ENCODE measurements at places on chromosomes 7 and 10.

DNA sequence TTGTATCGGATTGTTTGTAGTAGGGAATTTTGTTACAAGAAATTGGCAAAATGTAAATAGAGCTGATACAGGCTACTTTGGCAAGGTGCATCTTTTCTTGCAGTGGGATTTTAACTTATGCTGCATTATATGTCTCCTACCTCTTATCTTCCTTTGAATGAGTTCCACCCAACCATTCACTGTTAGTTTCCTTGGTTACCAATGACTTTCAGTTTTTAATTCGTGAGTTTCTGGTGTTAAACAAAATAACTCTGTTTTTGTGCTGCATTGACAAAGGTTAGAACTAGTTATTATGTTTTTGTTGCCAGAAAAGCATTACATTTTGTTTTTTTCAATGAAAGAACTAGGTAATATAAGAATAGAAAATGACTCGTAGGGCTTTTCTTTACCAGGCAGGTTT, 327.2 kb downstream of the LHFPL3 start:
- DNase-seq: no peak

- no peak for DNase-seq
Measured at GRCh38 chr7:117895276-117895675, 22.0 kb upstream of the CTTNBP2 start.

GRCh38 chr7:48875045-48875916, 49.1 kb upstream of the CDC14C start:
- no peak for DNase-seq

DNA sequence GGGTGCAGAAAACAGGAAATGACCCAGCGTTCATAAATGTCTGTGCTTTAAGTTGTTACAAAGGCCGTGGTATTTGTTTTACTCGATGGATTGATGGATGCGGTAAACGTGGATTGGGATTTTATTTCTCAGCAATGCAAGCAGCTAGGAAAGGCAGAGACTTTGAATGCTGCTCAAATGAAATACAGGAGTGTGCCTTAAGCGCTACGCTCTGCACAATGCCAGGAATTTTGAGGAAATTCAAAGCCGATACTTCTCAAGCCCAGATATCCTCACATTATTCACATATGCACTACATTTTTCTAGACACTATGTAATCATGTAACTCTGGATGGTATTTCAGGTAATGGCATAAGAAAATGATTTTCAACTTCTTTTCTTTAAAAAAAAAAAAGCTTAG, 514.3 kb upstream of the ADARB2 start:
- DNase-seq: no peak

- no peak for DNase-seq
Measured at GRCh38 chr10:121448766-121449421, 149.3 kb downstream of the FGFR2 start.

DNA sequence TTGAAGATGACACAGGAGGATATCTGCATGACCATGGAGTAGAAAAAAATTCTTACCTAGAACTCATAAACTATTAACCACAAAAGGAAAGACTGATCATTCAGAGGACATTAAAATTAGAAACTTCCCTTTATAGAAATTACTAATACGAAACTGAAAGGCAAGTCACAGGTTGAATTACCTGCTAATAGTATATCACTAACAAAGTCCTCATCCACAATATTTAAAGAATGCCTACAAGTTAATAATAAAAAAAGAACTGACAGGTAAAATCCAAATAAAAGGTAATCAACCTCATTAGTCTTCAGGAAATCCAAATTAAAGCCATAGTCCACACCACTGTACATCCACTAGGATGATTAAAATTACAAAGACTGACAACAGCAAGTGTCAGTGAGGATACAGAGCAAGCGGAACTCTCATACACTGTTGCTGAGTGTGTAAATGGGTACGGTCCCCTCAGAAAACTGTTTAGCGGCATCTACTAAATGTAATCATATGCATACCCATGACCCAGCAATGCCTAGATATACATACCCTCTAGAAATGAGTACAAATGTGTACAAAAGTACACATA, 71.2 kb downstream of the ARHGAP21 start:
- DNase-seq: no peak

DNA sequence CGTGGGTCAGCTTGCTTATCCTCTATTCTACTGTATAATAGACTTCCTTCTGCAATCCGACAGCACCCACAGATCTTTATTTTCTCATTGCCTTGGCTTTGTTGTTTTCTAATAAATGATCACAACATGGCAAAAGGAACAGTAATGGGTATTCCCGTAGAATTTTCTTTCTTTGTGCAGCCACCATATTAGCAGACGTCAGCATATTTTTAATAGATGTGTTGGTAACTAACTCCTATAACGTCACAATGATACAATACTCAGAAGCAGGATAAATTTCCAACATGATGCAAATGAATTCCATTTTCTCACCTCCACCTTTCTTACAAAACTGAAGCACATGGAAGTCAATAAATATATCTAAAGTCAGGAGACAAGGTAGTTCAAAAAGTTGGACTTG, 617.6 kb downstream of the MAGI2 start:
- DNase-seq: no peak

DNA sequence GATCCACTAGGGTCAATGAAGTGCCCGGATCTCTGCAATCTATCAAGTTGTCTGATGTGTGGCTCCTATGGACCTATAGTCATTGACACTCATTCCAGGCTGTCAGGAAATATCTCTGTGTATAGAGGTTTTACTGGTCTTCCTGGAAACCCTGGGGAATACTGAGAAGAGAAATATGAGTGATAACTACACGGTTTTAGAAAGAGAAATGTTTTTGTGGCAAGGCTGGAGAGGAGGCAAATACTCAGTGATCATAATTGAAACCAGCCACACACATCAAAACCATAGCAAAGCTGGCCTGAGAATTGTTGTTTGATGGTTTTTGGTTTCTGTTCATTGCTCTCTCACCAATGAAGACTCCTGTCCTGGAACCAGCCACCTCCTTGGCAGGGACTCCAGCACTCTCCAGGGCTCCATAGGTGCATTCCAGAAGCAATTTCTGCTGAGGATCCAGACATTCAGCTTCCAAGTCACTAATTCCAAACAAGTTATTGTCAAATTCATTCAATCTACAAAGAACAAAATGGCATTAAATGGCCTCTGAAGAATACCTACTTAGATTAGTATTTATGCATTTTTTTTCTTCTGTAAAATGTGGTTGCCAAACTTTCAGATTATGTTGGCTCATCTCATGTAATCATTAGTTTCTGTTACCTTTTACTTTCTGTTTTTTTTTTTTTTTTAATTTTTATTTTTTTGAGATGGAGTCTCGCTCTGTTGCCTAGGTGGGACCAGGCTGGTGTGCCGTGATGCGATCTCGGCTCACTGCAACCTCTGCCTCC, 108.6 kb upstream of the ABI1 start:
- DNase-seq: no peak

DNA sequence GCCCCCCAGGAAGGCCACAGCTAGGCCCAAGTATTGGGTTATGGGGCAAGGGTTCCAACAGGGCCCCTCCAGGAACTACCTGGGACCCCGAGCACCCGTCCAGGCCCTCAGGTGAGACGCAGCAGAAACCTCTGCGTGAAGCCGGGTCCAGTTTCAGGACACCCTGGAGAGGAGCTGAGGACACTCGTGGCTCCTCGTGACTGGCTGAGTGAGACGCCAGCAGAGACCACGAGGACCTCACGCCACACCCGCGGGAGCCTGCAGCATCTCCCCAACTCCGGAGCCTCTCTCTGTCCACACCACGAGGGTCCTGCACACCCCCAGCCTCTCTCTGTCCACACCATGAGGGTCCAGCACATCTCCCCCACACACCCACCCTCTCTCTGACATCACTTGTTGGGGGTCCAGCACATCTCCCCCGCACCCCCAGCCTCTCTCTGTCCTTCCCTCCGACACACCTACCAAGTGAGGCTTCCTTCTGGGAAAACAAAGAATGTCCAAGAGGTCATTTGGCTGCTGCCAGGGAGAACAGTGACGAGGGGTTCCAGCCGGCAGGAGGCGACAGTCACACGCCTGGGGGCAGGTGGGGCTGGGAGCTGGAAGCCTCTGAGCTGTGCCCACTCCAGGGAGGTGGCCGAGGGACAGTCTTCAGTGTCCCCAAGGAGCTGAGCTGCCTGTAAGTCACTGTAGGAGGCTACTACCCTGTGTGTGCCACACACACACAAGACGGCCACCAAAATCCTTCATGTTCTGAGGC, 46.1 kb upstream of the PPP2R2D start:
- no peak for DNase-seq

DNA sequence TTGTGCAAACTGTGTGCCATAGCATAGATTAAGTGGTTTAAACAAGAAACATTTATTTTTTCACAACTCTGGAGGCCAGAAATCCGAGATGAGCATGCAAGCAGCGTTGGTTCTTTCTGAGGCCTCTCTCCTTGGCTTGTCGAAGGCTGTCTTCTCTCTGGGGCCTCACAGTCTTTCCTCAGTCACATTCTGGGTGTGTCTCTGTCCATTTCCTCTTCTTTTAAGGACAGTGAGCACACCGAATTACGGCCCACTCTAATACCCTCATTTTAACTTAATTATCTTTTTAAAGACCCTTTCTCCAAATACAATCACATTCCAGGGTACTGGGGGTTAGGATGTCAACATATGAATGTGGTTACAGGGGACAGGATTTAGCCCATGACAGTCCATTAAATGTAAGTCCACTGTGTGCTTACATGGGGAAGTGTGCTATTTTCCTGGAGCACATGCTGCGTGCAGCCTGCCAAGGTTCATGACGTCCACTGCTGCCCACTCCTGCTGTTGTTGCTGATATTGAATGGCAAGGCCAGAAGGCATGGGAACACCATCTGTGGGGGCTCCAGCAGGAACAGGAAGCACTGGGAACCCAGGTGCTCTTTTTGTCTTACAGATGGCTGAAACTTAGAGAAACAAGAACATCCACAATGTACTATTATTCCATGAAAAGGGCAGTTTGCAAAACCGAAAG, 365.5 kb downstream of the GALNT17 start:
- DNase-seq: no peak

DNA sequence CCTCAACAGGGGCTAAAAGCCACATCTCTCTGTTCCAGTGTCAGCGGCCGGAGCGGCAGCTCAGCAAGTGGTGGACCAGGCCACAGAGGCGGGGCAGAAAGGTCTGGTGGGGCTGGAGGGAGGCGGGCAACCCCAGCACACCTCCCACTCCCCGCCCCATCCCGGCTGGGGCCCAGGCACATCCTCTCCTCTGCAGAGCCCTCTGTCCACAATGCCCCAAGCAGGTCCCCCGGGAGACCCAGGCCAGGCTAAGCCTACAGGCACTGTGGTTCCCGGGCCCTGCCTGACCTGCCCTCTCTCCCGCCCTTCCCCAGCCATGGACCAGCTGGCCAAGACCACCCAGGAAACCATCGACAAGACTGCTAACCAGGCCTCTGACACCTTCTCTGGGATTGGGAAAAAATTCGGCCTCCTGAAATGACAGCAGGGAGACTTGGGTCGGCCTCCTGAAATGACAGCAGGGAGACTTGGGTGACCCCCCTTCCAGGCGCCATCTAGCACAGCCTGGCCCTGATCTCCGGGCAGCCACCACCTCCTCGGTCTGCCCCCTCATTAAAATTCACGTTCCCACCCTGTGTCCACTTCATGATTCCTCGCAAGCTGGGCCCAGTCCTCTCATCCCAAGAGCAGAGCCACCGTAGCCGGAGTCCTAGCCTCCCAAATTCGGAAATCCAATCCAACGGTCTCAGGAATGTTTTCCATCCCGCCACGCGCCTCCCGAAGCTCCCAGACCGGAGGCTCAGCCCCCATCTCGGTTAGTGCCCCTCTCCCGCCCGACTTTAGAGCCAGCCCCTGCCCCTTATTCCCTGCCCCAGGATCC, 2.1 kb downstream of the ADIRF start:
- no peak for DNase-seq

DNA sequence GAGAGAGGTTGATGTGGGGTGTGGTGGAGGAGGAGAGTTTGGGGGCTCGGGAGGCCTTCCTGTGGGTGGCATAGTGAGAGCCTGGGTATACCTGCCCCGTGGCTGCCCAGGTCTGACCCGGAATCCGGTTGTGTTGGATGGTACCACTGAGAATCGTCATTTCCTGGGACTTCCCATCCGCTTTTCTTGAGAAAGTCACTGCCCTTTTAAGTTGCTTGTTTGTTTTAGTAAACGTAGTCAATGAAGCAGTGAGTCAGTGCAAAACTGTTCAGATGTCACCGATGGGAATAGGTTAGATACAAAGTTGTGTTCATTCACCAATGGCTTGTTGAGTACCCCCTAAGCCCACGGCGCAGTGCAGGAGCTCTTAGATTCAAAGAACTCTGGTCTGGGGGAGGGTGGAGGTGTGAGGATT, 285.8 kb downstream of the CAMK1D start:
- no peak for DNase-seq

DNA sequence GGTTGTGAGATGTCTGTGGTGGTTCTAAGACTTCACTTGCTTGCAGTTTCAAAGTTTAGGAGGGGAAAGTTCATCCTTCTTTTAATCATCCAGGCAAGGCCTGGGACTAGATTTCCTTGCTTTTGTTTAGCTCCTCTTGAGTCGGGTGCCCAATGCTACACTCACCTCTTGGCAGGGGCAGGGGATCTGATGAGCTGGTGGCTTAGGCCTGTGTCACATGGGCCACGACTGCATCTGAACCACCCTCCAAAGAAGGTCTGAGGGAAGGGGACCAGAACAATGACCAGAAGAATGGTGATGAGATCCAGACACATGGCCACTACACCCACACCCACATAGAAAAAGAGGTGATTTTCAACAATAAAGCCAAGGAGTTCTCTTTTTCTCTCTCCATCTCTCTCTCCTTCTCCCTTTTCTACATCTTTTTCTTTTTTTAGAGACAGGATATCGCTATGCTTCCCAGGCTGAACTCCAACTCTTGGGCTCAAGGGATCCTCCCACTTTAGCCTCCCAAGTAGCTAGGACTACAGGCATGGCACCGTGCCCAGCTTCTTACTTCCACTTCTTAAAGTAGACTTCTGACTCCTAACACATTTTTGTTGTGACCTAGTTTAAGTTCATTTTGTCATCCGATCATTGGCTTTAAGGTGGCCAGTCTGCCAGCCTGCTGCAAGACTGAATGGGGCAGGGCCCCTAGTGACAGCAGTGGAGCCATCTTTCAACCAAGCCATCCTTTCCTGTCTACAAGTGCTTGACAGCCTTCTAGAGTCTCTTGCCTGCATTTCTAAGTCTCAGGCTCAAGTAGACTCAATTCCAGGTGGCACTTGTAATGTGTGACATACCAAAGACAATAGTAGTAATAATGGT, 350.9 kb downstream of the RNLS start:
- DNase-seq: no peak

DNA sequence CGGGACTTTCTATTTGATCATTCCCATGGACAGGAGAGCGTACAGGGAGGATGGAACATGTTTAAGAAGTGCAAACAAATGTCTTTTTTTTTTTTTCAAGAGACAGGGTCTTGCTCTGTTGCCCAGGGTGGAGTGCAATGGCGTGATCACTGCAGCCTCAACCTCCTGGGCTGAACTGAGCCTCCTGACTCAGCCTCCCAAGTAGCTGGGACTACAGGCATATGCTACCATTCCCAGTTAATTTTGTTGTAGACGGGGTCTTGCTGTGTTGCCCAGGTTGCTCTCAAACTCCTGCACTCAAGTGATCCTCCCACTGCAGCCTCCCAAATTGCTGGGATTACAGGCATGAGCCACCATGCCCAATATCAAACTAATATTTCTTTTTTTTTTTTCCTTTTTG, 40.5 kb downstream of the SPDYE5 start:
- DNase-seq: no peak

Data from activated T-cell treated with anti-CD3 and anti-CD28 coated beads for 1 hour (primary cell).